ENCODE measurements at places on chromosomes 12 and 14. TPM values are rescaled to one million over a fixed set of nuclear protein-coding genes. Genes with fewer than 3 reads are reported as not detected.

- no peak for DNase-seq
Measured at GRCh38 chr14:53742233-53742620, 214.4 kb downstream of the BMP4 start.

DNA sequence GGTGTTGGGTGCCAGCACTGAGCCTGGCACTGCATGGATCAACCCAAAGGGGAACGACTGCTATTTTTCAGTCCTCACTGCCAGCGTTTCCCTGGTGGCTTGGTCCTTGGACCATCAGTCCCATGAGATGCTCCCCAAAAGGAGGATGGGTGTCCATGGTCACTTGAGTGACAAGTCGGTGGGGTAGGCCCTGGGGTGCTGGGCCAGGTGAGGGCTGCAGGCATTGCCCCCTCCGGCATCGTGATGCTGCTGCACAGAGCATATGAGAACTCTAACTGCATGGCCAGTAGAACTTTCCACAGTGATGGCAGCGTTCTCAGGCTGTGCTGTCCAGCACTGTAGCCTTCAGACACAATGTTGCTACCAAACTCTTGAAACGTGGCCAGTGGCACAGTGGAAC, 16.2 kb downstream of the SETD1B start:
- DNase-seq, result no peak

- no peak for DNase-seq
Measured at GRCh38 chr12:131112700-131113290, 159.1 kb downstream of the ADGRD1 start.

DNA sequence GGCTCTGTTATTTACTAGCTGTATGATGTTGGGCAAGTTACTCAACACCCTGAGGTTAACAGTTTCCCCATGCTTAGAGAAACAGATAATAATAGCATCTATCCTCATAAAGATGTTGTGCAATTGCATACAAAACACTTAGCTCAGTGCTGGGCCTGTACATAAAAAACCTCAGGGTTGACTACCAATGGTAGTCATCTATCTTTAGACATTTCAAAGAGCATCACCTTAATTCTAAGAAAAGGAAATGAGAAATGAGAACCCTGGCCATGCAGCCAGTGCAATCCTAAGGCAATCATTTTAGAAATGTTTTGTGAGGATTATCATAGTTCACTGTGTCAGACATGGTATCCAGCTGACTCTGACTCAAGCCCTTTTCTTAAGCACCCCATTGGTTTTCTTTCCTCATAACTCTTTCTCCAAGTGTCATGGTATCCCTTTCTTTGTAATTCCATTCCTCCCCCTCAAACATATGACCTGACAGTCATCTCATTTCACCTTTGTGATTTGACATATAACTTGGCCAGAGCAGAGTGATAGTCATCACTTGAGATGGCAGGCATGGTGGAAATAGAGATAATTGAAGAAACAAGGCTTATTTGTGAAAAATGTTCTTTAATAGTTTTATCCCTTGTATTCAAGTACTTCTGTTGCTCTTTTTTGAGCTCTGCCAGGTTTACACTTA, 29.5 kb upstream of the OSBPL8 start:
- DNase-seq, result no peak

- no peak for DNase-seq
Measured at GRCh38 chr12:77813558-77813957, 17.1 kb upstream of the NAV3 start.

GRCh38 chr12:18242380-18243089, 18.8 kb upstream of the PIK3C2G start:
- DNase-seq, result no peak

DNA sequence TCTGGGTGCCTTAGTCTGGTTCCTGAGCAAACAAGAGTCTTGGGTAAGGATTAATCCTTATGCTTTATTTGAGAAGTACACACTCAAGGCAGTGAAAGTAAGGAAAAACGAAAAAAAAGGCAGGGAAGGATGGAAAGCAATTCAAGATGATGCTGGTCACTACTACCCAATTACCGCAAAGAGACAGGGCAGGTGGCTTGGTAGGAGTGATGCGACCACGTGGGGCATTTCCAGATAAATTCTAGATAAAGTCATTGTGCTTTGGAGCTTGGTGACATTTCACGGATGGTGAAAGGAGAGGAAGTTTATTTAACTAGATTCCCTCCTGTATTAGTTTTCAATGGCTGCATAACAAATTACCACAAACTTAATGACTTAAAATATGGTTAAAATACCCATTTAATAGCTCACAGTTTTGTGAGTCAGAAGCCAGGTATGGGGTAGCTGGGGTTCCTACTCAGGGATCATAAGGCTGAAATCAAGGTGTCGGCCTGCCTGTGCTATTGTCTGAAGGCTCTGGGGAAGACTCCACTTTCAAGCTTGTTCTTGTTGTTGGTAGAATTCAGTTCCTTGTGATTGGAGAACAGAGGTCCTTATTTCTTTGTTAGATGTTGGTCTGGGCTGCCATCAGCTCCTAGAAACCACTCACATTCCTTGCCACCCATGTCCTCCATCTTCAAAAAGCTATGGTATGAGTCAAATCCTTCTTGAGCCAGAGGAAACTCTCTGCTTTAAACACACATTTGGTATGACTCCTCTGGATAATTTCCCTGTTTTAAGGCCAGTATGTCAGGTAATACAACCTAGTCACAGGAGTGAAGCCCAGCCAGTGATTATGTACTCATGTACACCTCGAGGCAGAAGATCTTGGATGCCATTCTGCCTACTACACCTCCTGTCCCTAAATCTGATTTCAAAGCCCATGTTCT, 5.6 kb upstream of the HMGA2 start:
- no peak for DNase-seq

DNA sequence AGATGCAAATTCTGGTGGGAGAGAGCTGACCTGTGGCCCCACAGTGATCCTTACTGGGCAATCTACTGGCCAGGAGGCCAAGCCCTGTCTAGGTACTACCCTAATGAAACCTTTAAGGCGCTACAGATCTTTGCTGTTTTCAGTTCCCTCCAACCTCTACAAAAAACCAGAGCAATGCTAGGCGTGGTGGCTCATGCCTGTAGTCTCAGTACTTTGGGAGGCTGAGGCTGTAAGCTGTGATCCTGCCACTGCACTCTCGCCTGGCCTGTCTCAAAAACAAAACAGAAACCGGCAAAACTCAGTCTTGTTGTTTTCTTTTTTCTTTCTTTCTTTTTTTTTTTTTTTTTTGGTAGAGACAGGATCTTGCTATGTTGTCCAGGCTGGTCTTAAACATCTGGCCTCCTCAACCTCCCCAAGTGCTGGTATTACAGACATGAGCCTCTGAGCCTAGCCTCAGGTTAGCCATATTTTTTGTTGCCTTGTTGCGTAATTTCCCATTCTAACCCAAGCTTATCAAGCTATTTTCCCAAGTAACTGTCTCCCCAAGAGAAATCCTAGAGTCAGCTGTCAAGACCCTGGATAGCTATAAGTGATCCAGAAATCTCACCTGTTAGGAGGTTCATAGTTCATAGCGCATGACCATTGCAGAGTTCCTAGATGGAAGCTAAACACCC, 2.8 kb downstream of the ETFBKMT start:
- DNase-seq, result no peak

- no peak for DNase-seq
Measured at GRCh38 chr12:6204533-6205143, 4.4 kb downstream of the CD9 start.

DNA sequence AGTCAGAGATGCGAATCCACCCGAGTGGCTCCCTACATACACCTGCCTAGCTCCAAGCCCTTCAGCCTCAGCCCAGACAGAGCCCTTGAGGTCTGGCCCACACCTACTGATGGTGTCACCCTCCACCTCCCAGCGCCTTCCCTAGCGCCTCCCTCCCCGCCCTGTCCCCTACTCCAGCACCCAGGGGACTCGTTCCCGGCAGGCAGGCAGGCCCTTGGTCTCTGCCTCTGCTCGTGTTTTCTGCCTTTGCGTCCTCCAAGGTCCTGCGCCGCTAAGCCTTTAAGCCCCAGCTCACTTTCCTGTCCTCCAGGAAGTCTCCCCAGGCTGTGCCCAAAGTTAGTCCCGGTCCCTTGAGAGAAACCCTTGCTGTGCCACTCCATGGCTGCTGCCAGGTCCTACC, 12.7 kb downstream of the INF2 start:
- DNase-seq, result no peak

DNA sequence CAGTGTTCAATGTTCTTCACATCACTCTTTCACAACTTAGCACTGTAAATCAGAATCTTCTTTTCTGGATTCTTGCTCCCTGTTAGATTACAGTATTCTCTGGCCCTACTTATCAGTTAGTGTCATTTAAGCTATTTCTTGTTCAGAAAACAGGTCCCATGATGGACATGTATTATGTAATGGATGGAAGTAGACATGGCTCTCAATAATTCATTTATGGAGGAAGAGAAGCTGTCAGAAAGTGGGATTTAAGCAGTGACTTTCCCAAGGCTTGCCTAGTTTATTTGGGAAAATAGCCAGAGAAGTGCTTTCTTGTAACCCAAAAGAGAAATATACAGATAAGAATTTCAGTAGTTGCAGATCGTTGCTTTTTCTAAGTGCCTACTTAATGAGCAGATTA, 1.6 kb downstream of the ERC1 start:
- DNase-seq, result no peak

Gene TROAP
- 24.2 TPM for total RNA-seq

Gene MAP1LC3B2
- total RNA-seq, result 2.5 TPM

Gene FITM1
- total RNA-seq, result not detected

Gene HCAR3
- total RNA-seq, result 15.6 TPM

Gene TMEM229B
- total RNA-seq, result 0.49 TPM

Gene NRIP2
- 0.17 TPM for total RNA-seq

Gene PKP2
- 10.2 TPM for total RNA-seq
